ENCODE measurements at places on chromosomes 12 and 14. TPM values are rescaled to one million over a fixed set of nuclear protein-coding genes. Genes with fewer than 3 reads are reported as not detected.

IFNG gene
- 8.6 TPM for polyA plus RNA-seq

ETV6 gene
- 2.2 TPM for polyA plus RNA-seq

TAS2R10 gene
- polyA plus RNA-seq: not detected

ACOT6 gene
- not detected for polyA plus RNA-seq

TOMM20L gene
- not detected for polyA plus RNA-seq

REM2 gene
- polyA plus RNA-seq: 0.29 TPM

BDKRB1 gene
- not detected for polyA plus RNA-seq

P2RX2 gene
- polyA plus RNA-seq: not detected

TPH2 gene
- not detected for polyA plus RNA-seq

TMEM229B gene
- 17.3 TPM for polyA plus RNA-seq

GAS2L3 gene
- not detected for polyA plus RNA-seq

NPC2 gene
- 65.2 TPM for polyA plus RNA-seq

SERPINA3 gene
- polyA plus RNA-seq: not detected

BBS10 gene
- polyA plus RNA-seq: 0.97 TPM

ZNF140 gene
- 22.0 TPM for polyA plus RNA-seq
